T-helper 1 cell treated with Interleukin-12 subunit alpha and Interleukin-12 subunit beta and Interleukin-4 antibody, amounts not matched to agents 30 ng/mL and 1 ng/mL, for 36 hours (primary cell): ENCODE measurements at places on chromosomes 4 and X. TPM values are rescaled to one million over a fixed set of nuclear protein-coding genes. Genes with fewer than 3 reads are reported as not detected.

The TBC1D8B gene
- total RNA-seq = 0.49 and 0.51 TPM in 2 replicates

The FSTL5 gene
- total RNA-seq = not detected in 2 replicates

The ASB5 gene
- total RNA-seq = not detected in 2 replicates

The CCDC120 gene
- total RNA-seq = 6.5 and 8.3 TPM in 2 replicates

The F11 gene
- 0.10 TPM in 1 of 2 replicates, not detected in the other for total RNA-seq

The SRP72 gene
- total RNA-seq = 147 and 152 TPM in 2 replicates

The CEP44 gene
- total RNA-seq = 15.2 and 15.6 TPM in 2 replicates

The ANOS1 gene
- not detected in 2 replicates for total RNA-seq

The LEF1 gene
- total RNA-seq = 207 and 215 TPM in 2 replicates

The EPHA5 gene
- not detected in 2 replicates for total RNA-seq

The JAKMIP1 gene
- 28.8 and 31.0 TPM in 2 replicates for total RNA-seq

The TNIP3 gene
- 3.0 and 3.4 TPM in 2 replicates for total RNA-seq

The MAGEA2B gene
- not detected in 2 replicates for total RNA-seq

The RENBP gene
- 24.8 and 30.3 TPM in 2 replicates for total RNA-seq

The L1CAM gene
- 8.0 and 9.7 TPM in 2 replicates for total RNA-seq

The GAGE2A gene
- not detected in 2 replicates for total RNA-seq

The SPANXC gene
- not detected in 2 replicates for total RNA-seq
